Epithelial cell of proximal tubule (primary cell): ENCODE measurements at places on chromosomes 5 and 9. TPM values are rescaled to one million over a fixed set of nuclear protein-coding genes. Genes with fewer than 3 reads are reported as not detected.

Gene MCC
- total RNA-seq, result 4.3 and 6.3 TPM in 2 replicates

Gene ENTREP1
- total RNA-seq, result 0.87 and 4.6 TPM in 2 replicates

Gene GRIA1
- not detected in 2 replicates for total RNA-seq

Gene PDLIM4
- 85.7 and 129 TPM in 2 replicates for total RNA-seq

Gene TMOD1
- 0.14 and 0.98 TPM in 2 replicates for total RNA-seq

Gene SHISAL2B
- total RNA-seq, result not detected in 2 replicates

Gene BAAT
- 0.07 TPM in 1 of 2 replicates, not detected in the other for total RNA-seq

Gene IFNK
- total RNA-seq, result not detected in 2 replicates

Gene PBX3
- total RNA-seq, result 11.0 and 20.3 TPM in 2 replicates

Gene SPATA31C1
- 0.14 TPM in 1 of 2 replicates, not detected in the other for total RNA-seq

Gene SMU1
- 14.4 and 17.9 TPM in 2 replicates for total RNA-seq

Gene ELAVL2
- total RNA-seq, result 0.52 and 1.2 TPM in 2 replicates

Gene TSSK1B
- total RNA-seq, result not detected in 2 replicates

Gene PRKAA1
- total RNA-seq, result 30.5 and 38.5 TPM in 2 replicates

Gene ARL14EPL
- total RNA-seq, result 0.17 TPM in 1 of 2 replicates, not detected in the other

Gene INSL4
- not detected in 2 replicates for total RNA-seq

Gene AGXT2
- total RNA-seq, result not detected in 2 replicates

Gene ELOVL7
- total RNA-seq, result 6.3 and 7.5 TPM in 2 replicates

Gene SAPCD2
- total RNA-seq, result 25.6 and 51.3 TPM in 2 replicates

Gene HMCN2
- 0.06 TPM in 1 of 2 replicates, not detected in the other for total RNA-seq

Gene FAM169A
- 8.9 and 11.1 TPM in 2 replicates for total RNA-seq

Gene DAPK1
- 45.5 and 46.3 TPM in 2 replicates for total RNA-seq

Gene ARID3C
- total RNA-seq, result not detected in 2 replicates

Gene EDIL3
- 77.3 and 80.1 TPM in 2 replicates for total RNA-seq

Gene PLPP7
- total RNA-seq, result 0.65 and 2.2 TPM in 2 replicates

Gene PRRC1
- 33.3 and 44.0 TPM in 2 replicates for total RNA-seq
